ENCODE measurements at places on chromosomes 4 and X.

- no peak overlapping the region for H3K27ac ChIP-seq
- H3K27me3 ChIP-seq = no peaks in the 10 kb centered on the region
- H3K36me3 ChIP-seq = no peaks in the 10 kb centered on the region
These were observed 252.6 kb upstream of the ETNPPL start for GRCh38 chr4:109015413-109015810.

- no peak overlapping the region for H3K27ac ChIP-seq
- no peaks in the 10 kb centered on the region for H3K4me1 ChIP-seq
- H3K27me3 ChIP-seq = no peaks in the 10 kb centered on the region
These were observed 2.4 kb downstream of the RXFP1 start for GRCh38 chr4:158523990-158524535.

DNA sequence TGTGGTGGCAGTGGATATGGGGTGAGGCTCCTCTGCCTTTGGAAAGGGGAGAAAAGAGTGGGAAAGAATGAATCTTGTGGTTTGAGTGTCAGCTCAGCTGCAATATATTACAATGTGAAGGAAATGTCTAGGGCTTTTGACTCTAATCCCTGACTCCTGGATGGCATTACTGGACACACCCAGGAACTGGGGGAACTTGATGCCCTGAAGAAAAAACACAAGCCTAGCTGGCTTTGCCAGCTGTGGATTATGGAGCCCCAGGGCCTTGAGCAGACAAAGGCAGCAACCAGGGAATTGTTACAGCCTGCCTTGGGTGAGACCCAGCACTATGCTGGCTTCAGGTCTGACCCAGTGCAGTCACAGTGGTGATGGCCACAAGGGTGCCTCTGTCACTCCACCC, 57.1 kb upstream of the CYSLTR1 start:
- DNase-seq = no peak
- H3K27ac ChIP-seq = no peak overlapping the region
- no peaks in the 10 kb centered on the region for H3K36me3 ChIP-seq

DNA sequence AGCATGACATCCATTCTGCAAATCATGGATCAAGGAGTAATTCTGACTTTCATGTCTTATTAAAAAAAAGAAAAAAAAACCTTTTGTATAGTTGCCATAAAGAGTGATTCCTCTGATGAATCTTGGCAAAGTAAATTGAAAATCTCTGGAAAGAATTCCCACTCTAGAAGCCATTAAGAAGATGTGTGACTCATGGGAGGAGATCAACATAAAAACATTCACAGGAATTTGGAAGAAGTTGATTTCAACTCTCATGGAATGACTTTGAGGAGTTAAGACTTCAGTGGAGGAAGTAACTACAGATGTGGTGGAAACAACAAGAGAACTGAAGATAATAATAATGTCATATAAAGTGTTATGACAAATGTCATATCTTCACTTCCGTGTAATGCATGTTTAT, 204.2 kb downstream of the PABPC4L start:
- no peaks in the 10 kb centered on the region for H3K27me3 ChIP-seq
- no peaks in the 10 kb centered on the region for H3K36me3 ChIP-seq
- no peak for DNase-seq
- H3K4me3 ChIP-seq = no peak overlapping the region

GRCh38 chrX:97322401-97322800, 438.7 kb downstream of the RPA4 start:
- DNase-seq = no peak
- H3K4me3 ChIP-seq = no peak overlapping the region
- no peaks in the 10 kb centered on the region for H3K36me3 ChIP-seq
- H3K27ac ChIP-seq = no peak overlapping the region

DNA sequence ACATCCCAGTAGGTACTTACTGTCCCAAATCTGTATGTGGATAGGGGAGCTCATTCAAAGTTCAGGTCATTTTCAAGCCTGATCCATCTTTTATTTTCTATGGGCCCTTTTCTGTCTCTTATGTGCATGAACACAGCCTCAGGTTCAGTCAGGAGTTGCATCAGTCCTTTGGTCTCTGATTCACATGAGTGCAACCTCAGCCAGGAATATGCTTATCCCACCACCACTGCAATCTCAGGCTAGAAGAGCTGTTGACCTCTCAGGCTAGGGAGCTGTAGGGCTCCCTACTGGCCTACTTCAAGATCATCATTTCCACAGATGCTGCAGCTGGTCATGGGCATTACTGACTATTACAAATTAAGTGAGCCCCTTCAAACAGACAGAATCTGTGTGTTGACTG, 27.2 kb downstream of the AASDH start:
- no peaks in the 10 kb centered on the region for H3K36me3 ChIP-seq
- no peak overlapping the region for H3K4me3 ChIP-seq
- no peak for DNase-seq
- no peak overlapping the region for H3K27ac ChIP-seq
- H3K4me1 ChIP-seq = no peaks in the 10 kb centered on the region
- no peaks in the 10 kb centered on the region for H3K27me3 ChIP-seq

DNA sequence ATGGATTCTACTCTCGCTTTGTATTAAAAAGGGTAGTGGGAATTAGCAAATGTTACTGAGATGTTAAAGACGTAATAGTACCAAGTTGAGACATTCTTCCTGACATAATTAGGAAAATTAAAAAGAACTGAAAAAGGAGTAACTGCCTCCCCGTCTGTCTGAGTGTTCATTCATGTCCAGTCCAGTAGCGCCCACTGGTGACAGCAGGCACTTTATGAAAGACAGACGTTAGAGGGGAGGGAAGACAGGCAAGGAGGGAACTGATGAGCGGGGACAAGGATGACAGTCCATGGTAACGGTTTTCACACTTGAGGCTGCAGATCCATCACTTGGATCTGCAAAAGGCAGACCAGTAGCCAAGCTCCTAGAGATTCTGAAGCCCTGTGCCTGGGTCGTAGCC, 326.7 kb downstream of the STK32B start:
- H3K36me3 ChIP-seq = no peaks in the 10 kb centered on the region
- H3K4me1 ChIP-seq = no peaks in the 10 kb centered on the region
- DNase-seq = no peak
- no peak overlapping the region for H3K27ac ChIP-seq
- no peak overlapping the region for H3K4me3 ChIP-seq
- H3K27me3 ChIP-seq = no peaks in the 10 kb centered on the region

DNA sequence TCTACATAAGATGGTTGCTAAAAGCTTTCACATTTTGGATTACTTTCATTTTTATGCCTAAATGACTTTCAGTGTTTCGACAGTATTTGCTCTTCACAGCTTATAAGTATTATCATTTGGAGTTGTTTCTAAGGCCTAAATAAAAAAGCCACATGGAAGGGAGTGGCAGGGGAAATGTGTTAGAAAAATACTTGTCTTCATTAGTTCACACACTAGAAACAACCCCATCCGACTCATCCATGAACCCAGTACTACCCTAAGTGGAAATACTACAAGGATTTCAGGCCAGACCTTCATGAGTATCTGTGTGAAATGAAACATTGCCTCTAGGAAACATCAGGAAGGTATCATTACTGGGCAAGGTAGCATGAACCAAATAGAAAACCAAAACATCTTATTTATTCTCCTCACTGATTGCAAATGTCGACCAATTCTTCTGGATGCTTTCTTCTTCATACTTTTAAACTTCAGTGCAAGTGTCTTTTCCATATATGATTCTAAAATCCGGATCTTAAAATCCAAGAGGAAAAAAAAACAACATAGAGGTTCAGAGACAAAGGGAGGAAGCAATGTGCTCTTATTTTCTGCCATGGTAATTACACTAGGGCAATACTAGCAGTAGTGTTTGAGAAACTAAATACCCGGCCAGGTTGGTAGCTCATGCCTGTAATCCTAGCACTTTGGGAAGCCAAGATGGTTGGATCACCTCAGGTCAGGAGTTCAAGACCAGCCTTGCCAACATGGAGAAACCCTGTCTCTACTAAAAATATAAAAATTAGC, 349.4 kb downstream of the ARHGAP24 start:
- H3K27me3 ChIP-seq = no peaks in the 10 kb centered on the region
- peaks cover 10% of the 10 kb centered on the region for H3K4me1 ChIP-seq
- H3K27ac ChIP-seq = no peak overlapping the region
- H3K36me3 ChIP-seq = no peaks in the 10 kb centered on the region
- no peak for DNase-seq

DNA sequence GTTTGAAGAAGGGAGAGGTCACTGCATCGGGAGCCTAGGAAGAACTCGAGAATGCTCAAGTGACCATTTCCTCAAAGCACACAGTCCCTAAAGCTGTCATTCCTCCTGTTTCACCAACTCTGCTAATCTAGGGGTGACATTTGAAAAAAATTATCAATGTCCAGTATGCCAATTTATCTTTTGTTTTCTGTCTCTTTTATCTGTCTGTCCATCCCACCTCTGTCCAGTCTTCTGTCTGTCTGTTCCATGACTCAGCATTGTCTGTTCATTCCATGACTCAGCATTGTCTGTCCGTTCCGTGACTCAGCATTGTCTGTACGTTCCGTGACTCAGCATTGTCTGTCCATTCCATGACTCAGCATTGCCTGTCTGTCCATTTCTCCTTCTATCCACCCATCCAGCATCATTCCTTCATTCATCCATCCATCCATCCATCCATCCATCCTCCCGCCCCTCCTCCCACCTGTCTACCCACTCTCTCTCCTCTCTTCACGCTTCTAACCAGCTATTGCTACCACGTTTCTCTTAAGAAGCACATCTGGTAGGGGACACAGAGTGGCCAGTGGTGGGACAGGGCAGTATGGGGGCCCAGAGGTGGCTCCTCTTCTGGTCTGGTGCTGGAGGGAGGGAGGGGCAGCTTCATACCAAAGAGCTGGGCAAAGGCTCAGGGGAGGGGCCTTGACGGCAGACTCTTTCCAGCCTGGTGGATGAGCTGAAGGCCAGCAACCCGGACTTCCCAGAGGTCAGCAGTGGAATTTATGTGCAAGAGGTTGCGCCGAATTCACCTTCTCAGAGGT, 34.1 kb downstream of the HTRA3 start:
- H3K36me3 ChIP-seq = no peaks in the 10 kb centered on the region
- DNase-seq = no peak
- H3K4me1 ChIP-seq = no peaks in the 10 kb centered on the region
- H3K27me3 ChIP-seq = no peaks in the 10 kb centered on the region
- no peak overlapping the region for H3K27ac ChIP-seq
- no peak overlapping the region for H3K4me3 ChIP-seq

DNA sequence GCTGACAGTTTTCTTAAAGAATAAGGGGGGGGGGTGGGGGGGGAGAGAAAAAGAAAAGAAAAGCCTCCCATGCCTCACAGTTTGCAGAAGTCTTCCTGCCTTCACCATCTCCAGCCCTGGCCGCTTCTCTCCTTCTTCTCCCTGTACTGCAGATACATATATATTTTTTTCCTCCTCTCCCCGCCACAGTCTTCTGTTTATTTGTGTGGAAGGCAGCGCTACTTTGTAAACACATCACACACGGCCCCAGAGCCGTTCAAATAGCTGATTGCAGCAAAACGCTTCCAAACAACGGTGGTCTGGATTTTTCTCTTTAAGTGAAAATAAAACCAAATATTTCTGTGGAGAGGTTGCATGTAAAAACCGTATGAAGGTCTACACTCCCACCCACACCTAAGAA, 732 bp downstream of the NLGN4X start:
- DNase-seq = no peak
- H3K27me3 ChIP-seq = no peaks in the 10 kb centered on the region
- H3K4me1 ChIP-seq = no peaks in the 10 kb centered on the region
- no peaks in the 10 kb centered on the region for H3K36me3 ChIP-seq

DNA sequence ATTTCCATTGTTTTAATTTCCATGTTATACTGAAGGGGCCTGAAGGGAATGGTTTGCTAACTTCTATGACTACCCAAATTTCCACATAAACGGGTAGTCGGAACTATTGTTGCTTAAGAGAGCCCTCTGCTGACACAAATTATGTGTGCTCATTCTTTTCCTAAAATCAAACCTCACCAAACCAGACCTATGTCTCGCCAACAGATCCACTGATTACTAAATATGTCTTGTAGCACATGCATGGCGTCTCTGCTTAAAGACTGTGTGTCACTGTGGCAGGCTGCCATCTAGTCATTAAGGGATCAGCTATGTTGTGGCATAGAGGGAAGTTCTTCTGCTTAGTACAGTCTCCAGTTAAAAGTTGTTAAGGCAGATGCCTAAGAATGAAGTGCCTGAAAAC, 25.1 kb downstream of the PIR start:
- no peak for DNase-seq
- no peak overlapping the region for H3K27ac ChIP-seq
- peaks cover 14% of the 10 kb centered on the region for H3K27me3 ChIP-seq
- H3K4me3 ChIP-seq = no peak overlapping the region
- no peaks in the 10 kb centered on the region for H3K36me3 ChIP-seq
- H3K4me1 ChIP-seq = no peaks in the 10 kb centered on the region

DNA sequence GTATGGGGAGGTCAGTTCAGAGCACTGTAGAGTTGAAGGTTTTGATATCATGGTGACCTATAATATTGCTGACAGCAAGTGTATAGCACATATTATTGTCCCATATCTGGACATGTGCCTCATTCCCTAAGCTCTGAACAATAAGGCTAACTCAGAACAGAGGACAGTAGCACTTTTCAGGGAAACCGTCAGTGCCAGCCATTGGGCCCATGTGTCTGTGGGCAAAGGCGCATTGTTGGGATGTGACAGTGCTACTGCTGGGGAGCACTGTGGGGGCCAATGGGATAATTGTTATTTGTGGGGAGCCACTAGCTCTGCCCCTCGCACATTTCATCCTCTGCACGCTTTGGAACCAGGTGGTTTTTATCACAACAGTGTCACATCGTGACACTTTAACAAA, 136.2 kb downstream of the ELOVL6 start:
- no peaks in the 10 kb centered on the region for H3K4me1 ChIP-seq
- H3K36me3 ChIP-seq = no peaks in the 10 kb centered on the region
- no peak overlapping the region for H3K4me3 ChIP-seq
- no peak overlapping the region for H3K27ac ChIP-seq
- no peaks in the 10 kb centered on the region for H3K27me3 ChIP-seq

DNA sequence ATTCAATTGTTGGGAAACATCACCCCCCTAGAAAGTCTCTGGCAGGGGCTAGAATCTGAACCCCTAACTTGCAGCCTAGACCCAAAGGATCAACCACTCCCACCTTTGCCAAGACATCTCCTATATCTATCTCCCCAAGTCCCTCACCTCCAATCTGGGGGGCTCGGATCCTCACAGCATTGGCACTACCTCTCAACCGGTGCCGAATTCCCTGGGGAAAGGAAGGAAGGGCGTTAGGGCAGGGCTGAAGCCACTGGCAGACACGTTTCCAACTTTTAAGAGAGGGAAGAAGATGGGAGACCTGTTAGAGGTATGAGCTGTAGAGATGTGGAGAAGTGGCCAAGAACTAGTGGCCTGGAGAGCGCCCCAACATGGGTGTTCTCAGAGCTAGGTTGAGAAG, 2.7 kb downstream of the TIMM17B start:
- H3K36me3 ChIP-seq = no peaks in the 10 kb centered on the region
- H3K27ac ChIP-seq = no peak overlapping the region
- no peaks in the 10 kb centered on the region for H3K27me3 ChIP-seq
- DNase-seq = peak; percentile 8
- no peak overlapping the region for H3K4me3 ChIP-seq

DNA sequence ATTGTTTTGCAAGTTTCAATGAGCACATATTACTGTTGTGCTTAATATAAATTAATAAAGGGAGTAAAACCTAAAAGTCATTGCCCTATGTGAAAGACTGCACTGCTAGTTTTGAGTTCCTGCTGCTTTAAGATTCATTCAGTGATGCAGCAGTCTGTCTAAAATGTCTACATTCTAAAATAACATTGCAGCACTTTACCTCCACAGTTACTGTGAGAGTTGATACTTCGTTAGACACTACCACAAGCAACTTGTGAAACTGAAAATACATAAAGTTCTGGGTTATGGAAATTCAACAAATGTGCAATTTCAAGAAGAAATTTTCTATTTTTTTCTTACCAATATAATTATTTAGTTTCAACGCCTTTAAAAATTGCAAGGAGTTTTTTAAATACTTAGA, 1175.2 kb upstream of the DIAPH2 start:
- H3K4me3 ChIP-seq = no peak overlapping the region
- no peaks in the 10 kb centered on the region for H3K36me3 ChIP-seq
- H3K4me1 ChIP-seq = no peaks in the 10 kb centered on the region
- H3K27me3 ChIP-seq = no peaks in the 10 kb centered on the region
- no peak for DNase-seq
